ENCODE measurements at places on chromosomes 4 and X.

DNA sequence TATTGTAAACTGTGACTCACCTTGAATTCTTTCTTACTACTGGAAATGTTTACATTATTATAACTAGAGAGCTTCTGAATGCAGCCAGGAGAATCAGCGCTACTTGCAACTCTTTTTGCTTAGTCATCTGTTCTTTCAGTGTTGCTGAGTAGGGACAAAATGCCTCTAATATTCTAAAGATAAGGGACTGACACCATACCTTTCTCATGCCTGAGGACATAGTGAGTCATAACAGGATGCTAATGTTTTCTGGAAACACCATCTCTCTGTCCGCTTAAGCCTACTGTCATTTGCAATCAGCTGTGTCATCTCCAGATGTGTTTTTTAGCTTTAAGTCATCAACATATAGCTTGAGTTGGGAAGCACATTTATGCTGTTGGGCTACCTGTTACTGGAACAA, 108.3 kb downstream of the QRFPR start:
- no peak for DNase-seq

DNA sequence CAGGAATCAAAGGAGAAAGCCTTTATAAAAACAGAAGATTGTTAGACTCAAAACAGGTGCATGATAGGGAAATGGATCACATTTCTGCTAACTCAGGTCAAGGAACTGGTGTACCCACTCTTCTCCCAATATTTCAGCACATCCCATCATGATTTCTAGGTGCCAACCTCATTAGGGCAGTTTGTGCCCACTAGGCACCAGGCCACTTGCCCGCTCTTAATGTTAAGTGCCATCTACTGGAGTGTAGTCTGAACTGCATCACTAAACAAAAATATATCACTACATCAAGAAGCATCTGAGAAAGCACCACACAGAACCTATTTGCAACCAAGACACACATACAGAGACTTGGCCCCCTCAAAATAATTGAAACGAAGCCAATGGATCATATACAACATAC, 140.4 kb upstream of the GRID2 start:
- DNase-seq: no peak

GRCh38 chrX:16946971-16947562, 609 bp downstream of the REPS2 start:
- no peak for DNase-seq

DNA sequence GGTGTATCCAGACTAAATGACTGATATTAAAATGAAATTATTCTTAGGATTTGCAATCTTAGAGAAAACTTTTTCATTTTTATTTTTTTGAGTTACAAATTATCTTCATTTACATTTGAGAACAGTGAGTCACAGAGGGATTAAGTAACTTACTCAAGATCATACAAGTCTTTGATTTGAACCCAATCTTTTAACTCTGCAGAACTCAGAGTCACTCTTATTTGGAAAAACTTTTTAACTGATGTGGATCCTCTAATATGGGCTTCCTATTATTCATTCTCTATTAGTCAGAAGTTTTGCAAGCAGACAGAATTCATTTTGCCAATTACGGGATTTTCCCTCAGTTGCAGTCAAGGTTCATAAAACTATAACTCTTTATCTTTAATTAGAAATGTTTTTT, 20.1 kb downstream of the HPRT1 start:
- DNase-seq: no peak

- no peak for DNase-seq
Measured at GRCh38 chrX:39766855-39767254, 330.9 kb downstream of the BCOR start.

GRCh38 chr4:165709516-165709915, 163.5 kb upstream of the TLL1 start:
- DNase-seq: no peak

- DNase-seq: no peak
Measured at GRCh38 chrX:139078761-139079280, 367.3 kb upstream of the FGF13 start.

- DNase-seq: no peak
Measured at GRCh38 chr4:159026329-159026728, 76.5 kb upstream of the RAPGEF2 start.

- DNase-seq: no peak
Measured at GRCh38 chr4:98027827-98028226, 115.4 kb downstream of the STPG2 start.

DNA sequence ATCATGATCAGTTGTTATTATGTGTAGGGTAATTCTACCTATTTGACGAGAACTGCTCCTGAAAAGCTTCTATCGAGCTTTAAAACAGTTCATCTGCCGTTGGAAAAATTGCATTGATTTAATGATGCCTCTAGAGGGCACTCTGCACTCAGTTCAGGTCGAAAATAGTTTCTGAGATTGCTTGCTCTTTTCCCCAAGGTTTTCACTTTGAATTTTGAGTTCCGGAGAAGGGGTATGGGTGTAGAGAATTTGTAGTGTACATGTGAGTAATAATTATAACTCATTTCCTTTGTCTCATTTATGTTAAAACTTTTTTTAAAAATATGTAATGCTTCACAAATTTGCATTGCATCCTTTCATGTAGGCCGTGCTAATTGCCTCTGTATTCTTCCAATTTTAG, 28.4 kb upstream of the TNIP3 start:
- no peak for DNase-seq

GRCh38 chr4:4659871-4660651, 118.2 kb upstream of the STX18 start:
- DNase-seq: no peak

GRCh38 chr4:115233600-115233999, 120.2 kb upstream of the NDST4 start:
- DNase-seq: no peak

GRCh38 chr4:109826719-109827118, 1.1 kb upstream of the RRH start:
- no peak for DNase-seq

DNA sequence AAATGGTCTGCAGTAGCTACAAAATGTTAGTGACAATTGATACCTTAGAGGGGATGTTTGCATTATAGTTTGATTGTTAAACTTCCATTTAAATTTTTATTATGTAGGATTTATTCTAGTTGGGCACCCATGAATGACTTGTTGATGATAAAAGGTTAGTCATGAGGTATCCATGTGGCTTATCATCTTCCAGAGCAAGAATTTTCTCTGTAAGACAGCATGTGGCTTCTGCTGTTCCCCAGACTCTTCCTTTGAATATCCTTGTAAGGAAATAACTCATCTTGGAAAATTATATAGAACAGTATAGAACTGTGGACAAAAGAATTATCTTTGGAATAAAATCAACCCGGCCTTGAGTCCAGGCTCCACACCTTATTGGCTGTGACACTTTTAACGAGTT, 40.1 kb upstream of the KLHL8 start:
- no peak for DNase-seq

GRCh38 chrX:54785901-54786300, 12.2 kb downstream of the ITIH6 start:
- no peak for DNase-seq

DNA sequence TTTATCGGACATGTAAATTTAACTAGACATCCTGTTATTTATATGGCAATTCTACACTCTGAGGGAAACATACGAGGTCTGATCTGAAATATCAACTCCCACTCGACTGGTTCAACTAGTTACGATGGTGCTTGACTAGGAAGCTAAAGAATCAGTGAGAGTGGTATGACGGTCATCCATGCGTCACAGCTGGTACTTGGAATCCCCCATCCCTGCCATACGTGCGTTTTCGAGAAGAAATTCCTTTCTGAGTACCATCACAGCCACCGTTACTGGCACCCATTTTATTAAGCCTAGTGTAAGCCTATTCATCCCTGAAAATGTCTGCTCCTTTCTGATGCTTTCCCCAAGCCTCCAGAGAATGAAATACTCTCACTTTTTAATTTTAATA, 695 bp upstream of the PIGA start:
- DNase-seq: no peak

DNA sequence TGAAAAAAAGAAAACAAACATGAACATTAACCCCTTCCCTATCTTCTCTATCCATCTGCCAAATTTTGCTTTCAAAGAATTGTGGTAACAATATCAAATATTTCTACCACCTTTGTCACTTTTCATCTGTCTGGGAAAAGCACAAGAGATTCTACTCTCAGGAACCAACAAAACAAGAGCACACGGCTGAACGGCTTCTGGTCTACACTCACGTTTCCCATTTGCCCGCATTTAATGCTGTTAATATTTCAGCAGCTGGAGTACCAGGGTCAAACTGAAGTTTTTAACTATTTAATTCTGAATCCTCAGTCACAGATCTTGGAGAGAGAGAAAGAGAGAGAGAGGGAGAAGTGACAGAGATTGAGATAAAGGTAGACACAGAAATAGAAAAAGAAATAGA, 91.4 kb downstream of the UNC5C start:
- no peak for DNase-seq
